ENCODE measurements at places on chromosomes 11 and 22.

DNA sequence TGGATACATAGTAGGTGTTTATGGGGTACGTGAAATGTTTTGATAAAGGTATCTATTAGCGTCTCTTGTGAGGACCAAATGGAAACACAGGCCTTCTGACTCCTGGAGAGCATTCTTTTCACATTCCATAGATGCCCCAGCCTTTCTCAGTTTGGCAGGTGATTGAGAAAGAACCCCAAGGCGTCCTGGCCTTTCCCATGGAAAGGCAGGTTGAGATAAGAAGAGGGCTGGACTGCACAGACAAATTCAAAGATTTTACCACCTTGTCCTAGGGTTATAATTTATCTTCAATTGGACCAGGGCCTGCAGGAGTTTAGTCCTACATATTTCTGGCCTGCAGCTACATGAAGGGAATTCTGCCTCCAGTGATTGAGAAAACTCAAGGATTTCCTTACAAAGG is 661 bp upstream of the OLFML1 start:
- no peak for DNase-seq

DNA sequence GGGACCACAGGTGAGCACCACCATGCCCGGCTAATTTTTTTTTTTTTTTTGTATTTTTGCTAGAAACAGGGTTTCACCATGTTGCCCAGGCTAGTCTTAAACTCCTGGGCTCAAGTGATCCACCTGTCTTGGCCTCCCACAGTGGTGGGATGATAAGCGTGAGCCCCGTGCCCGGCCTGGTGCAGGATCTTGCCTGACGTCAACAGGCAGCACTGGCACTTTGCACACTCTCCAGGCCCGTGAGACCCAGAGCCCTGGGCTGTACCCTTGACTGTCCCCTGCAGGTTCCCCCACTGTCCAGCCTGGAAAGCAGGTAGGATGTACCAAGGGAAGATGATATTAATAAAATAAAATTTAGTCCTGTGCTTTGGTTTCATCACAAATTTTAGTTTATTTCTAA is 29.1 kb upstream of the PANX2 start:
- no peak for DNase-seq

DNA sequence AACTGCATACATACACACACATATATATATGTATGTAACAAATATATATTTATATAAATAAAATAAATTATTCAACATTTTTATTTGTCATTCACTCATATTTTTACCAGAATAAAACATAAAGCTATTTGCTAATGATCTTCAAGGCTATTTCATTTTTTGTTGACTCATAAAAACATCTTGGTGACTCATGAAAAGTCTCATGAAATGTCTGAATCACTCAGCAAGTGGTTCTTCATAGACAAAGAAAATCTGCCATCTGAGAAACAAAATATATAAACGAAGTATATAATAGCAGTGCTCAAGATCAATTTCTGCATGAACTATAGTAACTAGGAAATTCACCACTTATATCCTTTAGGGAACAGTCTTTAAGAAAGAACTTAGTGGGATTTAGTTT is 764.8 kb upstream of the FAT3 start:
- no peak for DNase-seq

GRCh38 chr11:303363-303762 is 4.0 kb upstream of the IFITM5 start:
- DNase-seq = no peak

DNA sequence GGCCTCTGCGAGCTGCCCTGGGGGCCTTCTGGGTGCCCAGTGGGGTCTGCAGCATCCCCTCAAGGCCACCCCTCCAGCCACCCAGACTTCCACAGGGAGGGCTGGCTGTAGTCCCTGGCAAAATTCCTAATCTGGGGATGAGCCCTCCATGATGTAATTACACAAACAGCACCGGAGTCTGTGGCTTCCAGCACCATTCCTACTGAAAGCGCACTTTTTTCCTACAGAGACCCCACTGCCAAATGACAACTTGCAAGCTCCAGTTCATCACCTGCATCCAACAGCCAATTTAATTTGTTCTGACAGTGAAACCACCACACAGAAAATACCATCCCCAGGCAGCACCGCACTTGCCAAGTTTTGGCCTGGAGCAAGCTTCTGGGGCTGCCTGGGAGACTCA is 70.4 kb downstream of the TRMU start:
- DNase-seq = no peak

DNA sequence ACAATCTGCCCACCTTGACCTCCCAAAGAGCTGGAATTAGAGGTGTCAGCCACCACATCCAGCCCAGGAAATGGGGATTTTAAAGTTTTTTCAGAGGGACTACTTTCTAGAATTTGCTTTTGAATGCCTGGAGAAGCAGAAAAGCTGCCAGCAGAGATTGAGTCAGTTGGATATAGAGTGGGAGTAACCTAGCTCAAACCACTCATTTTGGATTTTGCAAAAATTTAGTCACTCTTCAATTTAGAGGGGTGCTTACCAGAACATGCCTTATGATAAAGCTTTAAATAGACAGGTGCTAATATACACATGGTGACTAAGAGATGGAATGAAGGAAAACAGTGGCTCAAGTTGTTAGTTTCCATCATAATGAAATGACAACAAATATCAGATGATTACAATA is 26.5 kb upstream of the PSMA1 start:
- DNase-seq = no peak

GRCh38 chr22:44483878-44484277 is 14.2 kb downstream of the RTL6 start:
- DNase-seq = no peak

DNA sequence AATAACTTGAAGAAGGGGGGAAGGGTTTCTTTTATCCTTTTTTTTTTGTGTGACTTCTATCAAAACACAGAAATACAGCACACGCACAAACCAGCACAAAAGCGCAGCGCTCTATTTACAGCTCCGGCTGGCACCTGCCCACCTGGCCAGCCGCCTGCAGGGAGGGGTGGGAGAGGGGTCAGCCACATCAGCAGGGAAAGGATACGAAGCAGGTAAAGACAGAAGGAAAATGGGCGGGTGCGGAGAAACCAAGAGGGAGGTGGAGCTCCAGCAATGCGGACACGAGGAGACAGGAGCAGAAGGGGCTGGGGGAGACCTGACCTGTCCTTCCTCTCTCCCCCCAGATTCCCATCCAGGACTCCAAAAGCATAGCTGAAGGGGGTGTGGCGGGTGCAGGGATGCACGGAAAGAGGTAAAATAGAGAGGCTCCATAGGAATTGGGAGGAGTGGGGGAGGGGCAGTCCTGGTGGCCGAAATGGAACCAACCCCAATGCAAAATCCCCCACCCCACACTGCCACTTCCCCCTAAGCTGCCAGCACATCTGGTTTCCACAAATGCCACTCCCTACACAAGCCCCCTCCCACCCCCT is 14.1 kb downstream of the CXCR5 start:
- DNase-seq = no peak

DNA sequence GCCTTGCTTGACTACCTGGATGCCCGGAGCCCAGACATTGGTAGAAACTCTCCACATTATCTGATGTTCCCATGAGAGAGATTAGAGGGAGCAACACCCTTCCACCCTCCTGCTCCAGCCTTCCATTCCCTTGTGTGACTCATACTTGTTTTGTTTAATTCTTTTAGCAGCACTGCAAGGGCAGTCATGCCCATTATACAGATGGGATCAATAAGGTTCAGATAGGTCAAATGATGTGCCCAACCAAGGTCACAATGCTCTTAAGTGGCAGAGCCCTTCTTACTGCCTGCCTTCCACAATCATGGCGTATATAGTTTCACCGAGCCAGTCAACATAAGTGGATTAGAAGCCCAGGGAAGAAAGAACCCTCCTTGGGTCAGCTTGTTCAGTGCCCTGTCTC is 6.6 kb upstream of the CCDC134 start:
- no peak for DNase-seq

- no peak for DNase-seq
Measured at GRCh38 chr11:7591987-7592386, 78.2 kb downstream of the PPFIBP2 start.

DNA sequence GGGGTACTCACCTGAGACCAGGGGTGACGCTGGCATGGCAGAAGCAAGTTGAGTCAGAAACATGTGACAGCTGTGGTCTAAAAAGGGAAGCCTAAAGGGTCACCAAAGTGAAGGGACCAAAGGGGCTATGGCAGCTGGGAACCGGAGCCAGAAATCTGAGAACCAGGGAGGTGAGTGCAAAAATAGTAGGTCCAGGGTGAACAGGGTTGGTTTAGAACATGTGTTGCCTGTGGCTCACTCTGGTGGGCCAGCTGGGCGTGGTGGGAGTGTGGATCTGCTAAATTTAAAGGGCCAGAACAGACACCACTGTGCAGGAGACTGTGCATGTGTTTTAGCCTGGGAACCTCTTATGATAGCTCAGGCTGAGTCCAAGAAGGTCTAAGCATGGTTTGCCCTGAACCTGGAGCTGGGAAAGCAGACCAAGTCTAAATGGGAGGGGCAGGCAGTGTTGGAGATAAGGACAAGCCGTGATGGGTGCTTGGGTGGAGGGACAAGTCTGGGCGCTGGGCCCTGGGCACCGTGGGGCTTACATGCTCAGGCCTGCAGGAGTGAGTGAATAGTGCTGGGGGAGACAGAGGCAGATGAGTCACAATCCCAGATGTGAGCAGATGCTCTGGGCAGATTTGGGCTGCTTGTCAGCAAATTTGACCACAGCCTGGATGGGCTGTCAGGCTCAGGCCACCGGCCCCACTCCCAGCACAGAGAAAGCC is 41.4 kb upstream of the ZBED5 start:
- no peak for DNase-seq

- DNase-seq = peak; percentile 98
Measured at GRCh38 chr11:34438529-34439507, at the start of gene CAT. CAT (plus strand) TSS chr11:34438934; CDS start chr11:34439014, 80 bp downstream.

- DNase-seq = no peak
Measured at GRCh38 chr11:81995889-81996288, 737.8 kb downstream of the FAM181B start.

GRCh38 chr11:19441752-19442553 is 201.2 kb upstream of the E2F8 start:
- DNase-seq = no peak

- no peak for DNase-seq
Measured at GRCh38 chr11:119486016-119486415, 63.0 kb upstream of the THY1 start.

GRCh38 chr11:18383388-18384156 is 10.8 kb upstream of the LDHA start:
- DNase-seq = peak; percentile 94

DNA sequence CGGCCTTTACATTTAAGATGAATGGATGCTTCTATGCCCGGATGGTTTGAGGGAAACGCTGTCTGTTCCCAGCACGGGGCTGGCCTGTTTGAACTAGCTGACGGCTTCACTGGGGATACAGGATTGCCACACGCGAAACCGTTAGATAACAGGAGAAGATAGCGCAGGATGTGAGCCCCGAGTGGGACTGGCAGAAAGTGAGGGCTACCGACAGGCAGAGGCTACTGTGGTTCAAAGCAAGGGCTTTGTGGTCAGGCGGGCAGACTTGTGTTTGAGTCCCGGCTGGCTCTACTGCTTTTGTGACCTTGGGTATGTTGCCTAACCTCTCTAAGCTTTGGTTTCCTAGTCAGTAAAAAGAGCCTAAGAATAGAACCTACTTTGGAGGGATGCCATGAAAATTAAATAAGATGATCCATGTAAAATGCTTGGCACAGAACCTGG is 2.8 kb upstream of the OAF start:
- peak; percentile 55 for DNase-seq

DNA sequence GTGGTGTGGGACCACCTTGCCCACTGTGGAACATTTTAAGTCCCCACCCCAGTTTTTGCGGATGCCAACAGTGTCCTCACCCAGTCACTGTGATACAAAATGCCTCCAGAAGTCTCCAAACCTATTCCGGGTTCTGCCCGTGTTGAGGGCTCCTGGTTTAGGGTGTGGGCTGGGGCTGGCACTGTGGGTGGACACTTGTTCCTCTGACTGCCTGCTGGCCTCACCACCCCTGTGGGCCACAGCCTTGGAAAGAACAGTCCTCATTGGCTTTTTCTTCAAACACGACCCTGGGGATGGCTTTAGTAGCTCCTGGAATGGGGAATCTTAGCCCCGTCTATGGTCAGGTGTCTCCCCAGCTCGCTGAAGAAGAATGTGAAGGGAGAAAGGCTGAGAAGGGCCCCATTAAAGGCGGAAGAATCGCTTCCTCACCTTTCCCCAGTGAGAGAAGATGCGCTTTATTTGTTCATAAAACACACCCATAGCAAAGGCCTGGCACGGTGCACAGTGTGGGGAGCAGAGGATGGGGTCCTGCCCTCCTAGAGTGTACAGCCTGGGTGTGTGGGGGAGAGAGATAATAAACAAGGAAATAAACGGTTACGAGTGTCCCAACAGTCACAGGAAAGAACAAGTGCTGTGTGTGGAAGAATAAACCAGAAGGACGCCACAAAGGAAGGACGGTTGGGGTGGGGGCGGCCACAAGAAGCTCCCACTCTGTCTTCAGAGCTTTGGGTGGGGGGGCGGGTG is 91.6 kb upstream of the SLC22A12 start:
- DNase-seq = peak; percentile 96

DNA sequence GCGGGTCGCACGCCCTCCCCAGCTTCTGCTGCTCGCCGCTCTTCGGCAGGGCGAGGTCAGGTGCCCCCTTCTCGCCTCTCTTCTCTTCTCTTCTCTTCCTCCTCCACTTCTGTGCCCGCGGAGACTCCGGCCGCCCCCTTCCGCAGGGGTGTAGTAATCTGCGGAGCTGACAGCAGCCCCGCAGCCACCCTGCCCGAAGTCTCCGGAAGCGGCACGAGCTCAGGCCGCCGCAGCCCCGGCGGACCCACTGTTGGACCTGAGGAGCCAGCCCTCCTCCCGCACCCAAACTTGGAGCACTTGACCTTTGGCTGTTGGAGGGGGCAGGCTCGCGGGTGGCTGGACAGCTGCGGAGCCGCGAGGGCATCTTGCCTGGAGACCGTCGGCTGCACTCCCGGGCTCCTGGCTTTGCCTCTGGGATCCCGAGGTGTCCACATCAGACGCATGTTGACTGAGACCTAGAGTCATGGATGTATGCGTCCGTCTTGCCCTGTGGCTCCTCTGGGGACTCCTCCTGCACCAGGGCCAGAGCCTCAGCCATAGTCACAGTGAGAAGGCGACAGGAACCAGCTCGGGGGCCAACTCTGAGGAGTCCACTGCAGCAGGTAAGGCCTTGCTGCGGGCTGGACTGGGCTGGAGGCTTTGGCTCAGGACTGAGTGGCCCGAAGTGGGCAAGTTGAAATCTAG is 486 bp downstream of the STIM1 start:
- peak; percentile 64 for DNase-seq

GRCh38 chr22:17162731-17163130 is 3.7 kb upstream of the HDHD5 start:
- no peak for DNase-seq

GRCh38 chr11:119273721-119274120 is 43.2 kb downstream of the MCAM start:
- no peak for DNase-seq

- DNase-seq = no peak
Measured at GRCh38 chr22:25390297-25391240, 171.1 kb downstream of the CRYBB2 start.

DNA sequence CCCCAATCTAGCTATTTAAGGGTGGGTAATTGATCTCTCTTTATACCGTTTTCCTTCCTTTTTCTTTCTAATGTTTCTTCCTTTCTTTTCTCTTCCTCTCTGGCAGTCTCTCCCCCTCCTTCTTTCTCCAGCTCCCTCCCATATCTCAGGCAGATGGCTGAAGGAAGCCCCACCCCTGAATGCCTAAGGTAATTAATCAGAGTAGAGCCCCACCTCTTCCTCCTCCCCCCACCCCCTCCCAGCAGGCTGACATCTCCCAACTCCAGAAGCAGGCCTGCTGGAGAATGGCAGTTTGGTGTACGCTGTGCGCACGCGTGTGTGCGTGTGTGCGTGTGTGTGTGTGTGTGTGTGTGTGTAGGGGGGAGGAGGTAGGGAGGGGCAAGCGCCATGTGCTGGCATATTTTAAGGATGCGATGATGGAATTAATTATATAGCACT is 122.6 kb downstream of the APOL5 start:
- DNase-seq = peak; percentile 90
